ENCODE measurements at places on chromosomes 16 and 17.

DNA sequence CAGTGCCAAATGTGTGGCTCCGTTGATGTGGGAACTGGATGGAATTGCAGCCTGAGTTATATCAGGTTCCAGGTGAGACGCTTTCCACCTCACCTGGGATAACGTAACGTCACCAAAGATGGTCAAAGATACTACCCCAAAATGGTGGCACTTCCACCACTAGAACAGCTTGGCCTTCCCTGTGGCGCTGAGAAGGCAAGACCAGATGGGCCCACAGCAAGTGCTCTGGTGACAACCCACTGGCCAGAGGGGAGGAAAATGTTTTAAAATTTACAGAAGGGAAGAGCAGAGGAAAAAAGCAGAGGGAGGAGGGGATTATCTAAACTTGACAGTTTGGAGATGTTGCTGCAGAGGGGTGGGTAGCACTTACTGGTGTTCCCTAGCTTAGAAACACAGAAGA, 7.5 kb upstream of the ITGA2B start:
- DNase-seq: no peak

GRCh38 chr16:64481497-64481896, 640.4 kb downstream of the CDH11 start:
- no peak for DNase-seq

DNA sequence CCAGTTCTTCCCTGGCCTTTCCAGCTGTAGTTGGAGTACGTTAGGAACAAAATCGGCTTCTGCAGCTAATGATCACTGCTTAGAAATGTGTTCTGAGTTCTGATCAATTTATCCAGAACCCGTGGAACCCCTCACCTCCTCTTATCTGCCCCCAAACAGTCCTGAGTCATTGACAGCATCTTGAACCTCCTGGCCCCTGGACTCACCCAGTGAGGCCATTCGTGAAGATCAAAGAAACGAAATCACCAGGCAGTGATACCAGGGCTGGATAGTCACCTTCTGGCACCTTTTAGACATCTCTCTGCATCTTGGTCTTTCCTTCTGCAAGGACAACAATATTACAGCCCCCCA, 17.0 kb upstream of the EXOC7 start:
- no peak for DNase-seq

GRCh38 chr16:60060731-60061130, 1326.6 kb upstream of the GOT2 start:
- no peak for DNase-seq

- DNase-seq: no peak
Observed at GRCh38 chr17:7147772-7148171, 31.4 kb downstream of the ASGR1 start.

- DNase-seq: no peak
Observed at GRCh38 chr16:11563493-11564040, 23.2 kb downstream of the LITAF start.
